ENCODE measurements at places on chromosomes 12 and 14.

- no peak for DNase-seq
These were observed 217.4 kb downstream of the CRADD start for GRCh38 chr12:93894391-93895088.

DNA sequence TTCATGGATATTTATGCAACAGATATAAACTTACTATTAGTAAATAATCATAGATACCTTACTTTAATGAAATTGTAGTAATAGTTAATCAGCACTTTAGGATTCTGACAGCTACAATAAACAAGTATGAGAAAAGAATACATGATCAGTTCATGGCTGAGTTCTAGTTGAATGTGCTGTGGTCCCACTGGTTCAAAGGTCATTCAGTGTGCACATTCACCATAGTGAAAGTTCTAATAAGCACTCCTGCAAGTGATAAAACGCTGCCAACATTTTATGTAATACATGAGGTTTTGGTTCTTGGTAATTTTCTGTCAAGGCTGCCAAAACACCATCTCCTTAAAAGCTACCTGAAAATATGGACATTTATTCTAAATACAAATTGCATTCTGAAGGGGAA is 92.6 kb downstream of the NUMB start:
- DNase-seq: no peak

DNA sequence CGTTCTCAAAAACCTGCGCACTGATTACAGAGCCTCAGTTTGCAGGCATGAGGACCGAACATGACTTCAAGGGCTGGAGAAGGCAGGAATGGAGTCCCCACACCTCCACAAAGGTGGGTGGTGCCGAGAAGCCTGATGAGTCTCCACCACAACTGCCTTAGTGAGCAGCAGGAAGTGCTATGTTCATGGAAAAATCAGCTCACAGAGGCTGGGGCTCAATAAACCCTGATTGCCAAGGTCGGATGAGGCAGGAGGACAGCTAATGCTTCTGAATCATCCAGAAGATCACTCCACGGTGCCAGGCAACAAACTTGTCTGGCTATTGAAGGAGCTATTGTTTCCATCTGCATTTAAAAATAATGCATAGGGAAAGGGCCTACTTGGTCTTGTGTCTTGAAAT is 31.1 kb downstream of the APPL2 start:
- DNase-seq: no peak

DNA sequence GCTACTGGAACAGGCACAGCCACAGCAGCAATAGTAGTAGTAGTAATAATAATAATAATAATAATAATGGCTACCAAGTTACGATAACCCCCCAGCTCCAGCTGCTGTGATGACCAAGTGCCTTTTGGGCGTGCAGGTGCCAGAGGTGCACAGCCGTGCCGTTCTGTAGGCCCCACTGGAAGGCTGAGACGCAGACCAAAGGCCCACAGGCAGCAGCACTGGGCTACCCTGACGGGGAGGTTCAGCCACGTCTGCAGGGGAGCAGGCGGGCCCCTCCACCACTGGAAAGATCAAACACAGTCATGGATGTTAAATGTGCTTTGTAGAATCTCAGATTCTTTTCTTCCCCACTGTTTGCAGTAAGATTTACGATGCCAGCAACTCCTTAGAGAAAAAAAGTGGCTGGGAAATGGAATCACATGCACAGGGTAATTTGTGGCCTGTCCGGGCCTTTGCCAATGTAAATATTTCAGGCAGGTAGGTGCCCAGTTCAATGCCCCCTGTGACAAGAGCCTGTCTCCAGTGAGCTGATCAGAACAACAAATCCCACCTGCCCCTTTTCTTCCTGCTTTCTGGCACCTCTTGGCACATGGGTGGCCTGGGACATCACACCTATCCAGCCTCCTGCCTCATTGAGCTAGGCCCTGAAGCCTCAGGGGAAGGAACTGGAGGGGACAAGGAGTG is 32.6 kb downstream of the CCDC85C start:
- no peak for DNase-seq

DNA sequence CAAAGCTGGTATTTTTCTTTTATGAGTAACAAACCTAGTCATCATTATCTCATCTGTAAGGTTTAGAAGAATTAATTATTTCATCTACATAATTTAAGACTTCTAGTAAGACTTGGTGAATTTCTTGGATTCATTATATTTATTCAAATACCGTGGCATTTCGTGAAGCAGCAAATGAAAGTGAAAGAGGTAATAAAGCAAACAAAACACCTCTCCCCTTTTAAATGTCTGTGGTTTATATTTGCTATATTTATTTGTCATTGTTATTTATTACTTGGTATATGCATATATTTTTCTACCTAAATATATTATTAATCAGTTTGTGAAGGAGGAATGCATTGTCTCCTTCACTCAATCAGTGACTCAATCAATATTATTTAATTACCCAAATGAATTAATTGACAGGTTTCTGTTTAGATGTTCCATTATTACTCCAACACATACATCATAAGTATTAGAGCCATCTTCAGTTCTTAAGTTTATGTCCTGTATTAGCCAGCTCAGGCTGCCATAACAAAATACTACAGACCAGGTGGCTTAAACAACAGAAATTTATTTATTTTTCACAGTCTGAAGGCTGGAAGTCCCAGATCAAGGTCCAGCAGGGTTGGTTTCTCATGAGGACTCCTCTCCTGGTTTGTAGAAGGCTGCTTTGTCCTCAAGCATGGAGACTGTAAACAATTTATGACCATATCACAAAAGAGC is 6.6 kb downstream of the CFAP54 start:
- DNase-seq: no peak

- DNase-seq: no peak
These were observed 7.3 kb upstream of the ZNF740 start for GRCh38 chr12:53173085-53173715.

DNA sequence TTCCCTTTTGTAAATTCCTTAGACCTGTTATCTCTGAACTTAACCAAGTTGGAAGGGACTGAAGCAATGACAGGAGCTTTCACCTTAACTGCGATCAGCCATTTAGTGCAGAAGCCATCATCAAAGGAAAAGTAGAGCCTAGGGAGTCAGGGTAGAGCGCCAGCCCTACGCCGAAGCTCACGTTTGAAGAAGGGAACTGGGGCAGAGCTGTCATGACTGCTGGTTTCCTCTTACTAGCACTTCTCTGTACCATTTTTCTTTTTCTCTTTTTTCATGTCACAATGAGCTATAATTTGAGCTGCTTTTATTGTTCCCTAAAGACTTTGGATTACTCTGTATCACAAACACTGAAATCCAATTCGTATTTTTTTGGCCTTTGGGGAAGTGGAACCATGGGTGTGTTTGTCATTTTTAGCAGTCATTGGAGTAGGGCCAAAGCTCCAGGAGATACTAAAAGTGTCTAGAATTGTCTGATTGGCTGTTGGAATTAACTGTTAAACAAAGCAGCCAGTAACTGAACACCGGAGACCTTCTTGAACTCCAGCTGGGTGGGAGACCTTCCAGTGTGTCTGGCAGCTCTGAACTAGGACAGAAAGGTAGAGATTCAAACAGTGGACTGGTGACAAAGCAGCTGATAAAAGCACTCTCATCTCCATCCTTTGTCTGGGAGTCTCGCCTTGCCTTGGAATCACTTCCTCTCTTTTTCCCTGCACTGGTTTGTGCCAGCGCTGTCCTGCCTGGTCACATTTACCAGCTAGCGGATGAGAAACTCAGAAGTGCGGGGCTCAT is 9.1 kb downstream of the MTRFR start:
- DNase-seq: no peak

- no peak for DNase-seq
These were observed 96.0 kb downstream of the WIF1 start for GRCh38 chr12:65025136-65025535.

- no peak for DNase-seq
These were observed 136.6 kb upstream of the NEDD1 start for GRCh38 chr12:96770219-96771102.

DNA sequence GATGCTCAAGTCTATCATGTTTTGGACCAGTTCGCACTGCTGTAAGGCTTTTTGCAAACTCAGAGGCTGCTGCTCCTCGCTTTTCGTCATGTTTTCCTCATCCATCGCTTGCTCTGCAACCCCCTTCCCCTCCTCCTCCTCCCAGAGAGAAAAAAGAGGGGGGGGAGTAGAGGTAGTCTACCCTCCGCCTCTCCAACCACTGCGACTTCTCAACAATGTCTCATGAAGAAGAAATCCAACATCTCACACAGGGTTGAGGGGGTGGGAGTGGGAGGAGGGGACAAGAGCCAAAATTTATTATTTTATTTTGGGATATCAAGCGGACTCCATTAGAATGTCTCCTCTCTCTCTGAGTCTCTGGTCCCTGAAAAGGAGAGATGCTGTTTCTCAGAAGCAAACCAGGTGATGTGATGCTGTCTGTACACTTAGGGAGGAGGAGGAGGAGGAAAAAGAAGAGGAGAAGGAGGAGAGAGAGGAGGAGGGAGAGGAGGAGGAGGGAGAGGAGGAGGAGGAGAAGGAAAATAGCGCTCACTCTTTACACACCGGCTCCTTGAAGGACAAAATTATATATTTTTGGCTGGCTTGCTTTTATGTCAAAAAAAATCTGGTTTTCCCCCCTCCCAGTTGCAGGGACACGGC is 520 bp downstream of the KSR2 start:
- no peak for DNase-seq

All from NB4 (cell line).